ENCODE measurements at places on chromosomes 6 and 20. TPM values are rescaled to one million over a fixed set of nuclear protein-coding genes. Genes with fewer than 3 reads are reported as not detected.

Gene VNN1
- not detected for total RNA-seq

Gene ADRM1
- 276 TPM for total RNA-seq

Gene OTOR
- not detected for total RNA-seq

Gene VIP
- total RNA-seq = not detected

Gene SLA2
- not detected for total RNA-seq

Gene SPATA25
- 2.6 TPM for total RNA-seq

Gene SLC22A1
- 0.05 TPM for total RNA-seq

Gene TSPO2
- total RNA-seq = not detected

Gene JPH2
- 0.08 TPM for total RNA-seq

Gene SLC35D3
- not detected for total RNA-seq

Gene TNF
- not detected for total RNA-seq

Gene TMC2
- total RNA-seq = not detected

Gene TLDC2
- not detected for total RNA-seq

Gene POPDC3
- total RNA-seq = 30.0 TPM

Gene GGTLC1
- total RNA-seq = not detected

Gene TFAP2C
- 72.8 TPM for total RNA-seq

Gene NKX2-2
- 0.41 TPM for total RNA-seq

Gene FAM217A
- total RNA-seq = not detected
